Stimulated activated memory B cell treated with anti-CD40 and anti-IgM and Interleukin-4, amounts not matched to agents 10 μg/mL and 1 μg/mL and 100 μg/mL, for 72 hours (primary cell): ENCODE measurements at places on chromosomes 6 and 20.

- peaks cover 20% of the 10 kb centered on the region for H3K4me1 ChIP-seq
- no peaks in the 10 kb centered on the region for H3K27me3 ChIP-seq
- H3K4me3 ChIP-seq: no peak overlapping the region
- no peaks in the 10 kb centered on the region for H3K36me3 ChIP-seq
- peak overlapping the region; percentile 5 for H3K27ac ChIP-seq
- peak; percentile 79 for ATAC-seq
These were observed 569.8 kb downstream of the QKI start for GRCh38 chr6:163984124-163984936.

- no peak for ATAC-seq
- no peak overlapping the region for H3K27ac ChIP-seq
- no peaks in the 10 kb centered on the region for H3K36me3 ChIP-seq
- no peak overlapping the region for H3K4me3 ChIP-seq
- H3K27me3 ChIP-seq: peaks cover 32% of the 10 kb centered on the region
These were observed 177.5 kb downstream of the CDC5L start for GRCh38 chr6:44564906-44565524.

- peaks cover 87% of the 10 kb centered on the region for H3K36me3 ChIP-seq
- H3K4me1 ChIP-seq: peaks cover 77% of the 10 kb centered on the region
- peak overlapping the region; percentile 61 for H3K4me3 ChIP-seq
- ATAC-seq: peak; percentile 99
- no peaks in the 10 kb centered on the region for H3K27me3 ChIP-seq
These were observed 12.8 kb downstream of the STK4 start for GRCh38 chr20:44979090-44979621.

DNA sequence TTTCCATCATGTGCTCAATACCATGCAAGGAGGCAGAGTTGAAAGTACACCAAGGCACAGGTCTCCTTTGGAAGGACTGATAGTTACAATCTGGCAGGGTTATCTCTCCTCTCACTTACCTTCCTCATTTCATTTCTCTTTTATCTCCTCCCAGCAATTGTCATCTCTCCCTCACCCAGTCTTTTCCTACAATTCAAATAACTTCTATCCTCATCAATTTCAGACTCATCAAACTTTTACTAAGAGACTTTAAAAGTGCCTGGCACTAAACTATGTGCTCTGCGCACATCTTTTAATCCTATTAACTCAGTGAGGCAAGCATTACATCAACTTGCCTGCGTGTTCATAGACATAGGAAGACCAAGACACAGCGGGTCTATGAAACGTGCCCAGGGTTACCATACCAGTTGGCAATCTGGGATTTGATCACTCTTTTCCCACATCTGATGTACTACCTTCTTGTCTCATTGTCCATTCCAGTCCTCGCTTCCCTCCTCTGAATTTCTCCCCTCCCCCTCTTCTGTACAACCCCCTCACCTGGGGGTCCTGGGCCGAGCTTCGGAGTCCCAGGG, 1.2 kb downstream of the VARS1 start:
- peak overlapping the region; percentile 84 for H3K4me3 ChIP-seq
- H3K27me3 ChIP-seq: no peaks in the 10 kb centered on the region
- ATAC-seq: no peak

DNA sequence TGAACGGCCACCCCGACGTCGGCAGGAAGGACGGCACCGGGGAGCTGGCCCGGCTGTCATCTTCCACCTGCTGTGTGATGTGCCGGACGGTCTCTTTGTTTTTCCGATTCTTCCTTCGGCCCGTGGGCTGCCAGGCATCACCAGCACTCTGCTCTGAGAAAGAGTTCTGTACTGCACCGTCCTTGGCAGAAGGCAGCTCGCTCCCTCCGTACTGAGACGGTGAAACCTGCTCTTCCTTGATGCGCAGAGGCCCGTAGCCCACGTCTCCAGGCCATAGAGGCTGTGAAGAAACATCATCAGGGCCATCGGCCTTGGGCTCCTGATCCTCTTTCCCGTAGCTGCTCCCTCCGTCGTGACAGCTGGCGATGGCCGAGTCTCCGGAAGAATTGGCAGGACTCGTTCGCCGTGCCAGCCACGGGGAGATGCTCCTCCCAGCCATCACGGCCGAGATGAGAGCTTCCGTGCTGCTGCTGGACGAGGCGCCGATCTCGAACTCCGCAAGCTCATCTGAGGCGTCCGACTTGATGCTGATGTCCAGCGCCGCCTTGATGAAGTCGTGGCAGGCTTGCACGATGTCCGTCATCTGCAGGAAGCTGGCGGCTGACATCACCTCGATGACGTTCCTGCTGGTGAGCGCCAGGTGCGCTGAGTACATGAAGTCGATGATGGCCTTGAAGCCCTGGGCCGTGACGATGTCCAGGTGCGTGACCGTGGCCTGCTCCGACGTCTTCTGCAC, 41.1 kb downstream of the ZBTB46 start:
- no peak overlapping the region for H3K4me3 ChIP-seq
- no peaks in the 10 kb centered on the region for H3K36me3 ChIP-seq
- peaks cover 46% of the 10 kb centered on the region for H3K27me3 ChIP-seq
- ATAC-seq: no peak
- H3K4me1 ChIP-seq: peaks cover 15% of the 10 kb centered on the region
